Type B pancreatic cell (in vitro differentiated cells): ENCODE measurements at places on chromosomes 13 and 19. TPM values are rescaled to one million over a fixed set of nuclear protein-coding genes. Genes with fewer than 3 reads are reported as not detected.
A peak's percentile ranks its signal among the peaks of the same experiment; 100 is the strongest.

GMIP gene
- 15.3 and 15.9 TPM in 2 replicates for total RNA-seq

RASAL3 gene
- total RNA-seq: not detected in 2 replicates

PPM1N gene
- 0.48 TPM in 1 of 2 replicates, not detected in the other for total RNA-seq

COL4A2 gene
- total RNA-seq: 38.6 and 145 TPM in 2 replicates

NMRK2 gene
- total RNA-seq: 0.65 TPM in 1 of 2 replicates, not detected in the other

FOSB gene
- total RNA-seq: 28.4 and 178 TPM in 2 replicates

KLHL1 gene
- 0.14 TPM in 2 replicates for total RNA-seq

MIDN gene
- total RNA-seq: 122 and 127 TPM in 2 replicates

KLK2 gene
- total RNA-seq: 0.43 TPM in 1 of 2 replicates, not detected in the other

FPR3 gene
- not detected in 2 replicates for total RNA-seq

PABPC3 gene
- total RNA-seq: 0.17 and 0.29 TPM in 2 replicates

CGB3 gene
- 6.1 TPM in 1 of 2 replicates, not detected in the other for total RNA-seq

ATP4A gene
- 1.3 and 16.8 TPM in 2 replicates for total RNA-seq

CEBPG gene
- total RNA-seq: 28.7 and 30.1 TPM in 2 replicates

CLN5 gene
- total RNA-seq: 24.9 and 25.6 TPM in 2 replicates

- DNase-seq: no peak
Observed at GRCh38 chr19:53971673-53972072, 8.9 kb downstream of the CACNG8 start.

GRCh38 chr13:110490009-110490770 is 71.3 kb downstream of the RAB20 start:
- no peak for DNase-seq

DNA sequence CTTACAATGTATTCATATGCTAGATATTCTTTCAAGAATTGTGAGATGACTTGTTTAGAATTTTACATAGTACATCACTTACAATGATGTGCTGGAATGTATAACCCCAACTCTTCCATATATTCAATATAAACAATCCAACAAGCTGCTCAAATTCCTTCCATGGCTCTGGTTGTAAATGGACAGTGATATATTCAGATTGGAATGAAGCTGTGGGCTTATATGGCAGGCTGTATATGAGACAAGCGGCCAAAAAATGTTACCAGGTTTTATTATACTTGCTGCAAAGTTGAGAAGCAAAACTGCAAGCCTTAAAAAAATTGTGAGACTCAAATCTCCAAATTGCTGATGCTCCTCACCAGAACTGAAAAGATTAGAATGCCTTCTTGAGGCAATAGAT is 83.6 kb upstream of the KLF12 start:
- DNase-seq: no peak

DNA sequence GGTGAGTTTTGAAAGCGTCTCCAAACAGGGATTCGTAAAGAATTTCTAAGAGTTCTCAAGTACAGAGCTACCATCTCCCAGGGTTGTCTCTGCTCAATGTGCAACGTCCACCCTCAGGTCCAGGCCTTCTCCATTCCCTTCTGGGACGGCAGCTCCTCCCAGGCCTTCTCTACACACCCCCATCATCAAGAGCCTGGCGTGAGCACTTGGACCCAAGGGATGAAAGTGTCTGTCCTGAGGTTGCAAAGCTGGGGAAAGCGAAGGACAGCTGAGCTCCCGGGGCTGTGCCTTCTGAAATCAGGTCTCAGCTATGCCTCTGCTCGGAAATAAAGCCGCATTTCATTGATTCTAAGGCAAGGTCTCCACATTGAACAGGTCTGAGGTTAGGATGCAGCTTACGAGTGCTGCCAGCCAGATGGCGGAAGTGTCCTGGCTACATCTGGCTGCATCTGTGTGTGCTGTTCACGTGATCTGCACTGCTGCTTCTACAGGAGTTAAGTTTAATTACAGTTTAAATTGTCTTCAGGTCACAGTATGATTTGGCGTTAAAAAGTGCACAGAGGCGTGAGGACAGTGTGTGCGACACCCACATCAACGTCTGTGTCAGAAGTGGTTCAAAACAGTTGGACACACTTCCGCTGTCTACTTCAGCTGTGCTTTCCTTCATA is 27.0 kb upstream of the MIER2 start:
- DNase-seq: peak; percentile 43

DNA sequence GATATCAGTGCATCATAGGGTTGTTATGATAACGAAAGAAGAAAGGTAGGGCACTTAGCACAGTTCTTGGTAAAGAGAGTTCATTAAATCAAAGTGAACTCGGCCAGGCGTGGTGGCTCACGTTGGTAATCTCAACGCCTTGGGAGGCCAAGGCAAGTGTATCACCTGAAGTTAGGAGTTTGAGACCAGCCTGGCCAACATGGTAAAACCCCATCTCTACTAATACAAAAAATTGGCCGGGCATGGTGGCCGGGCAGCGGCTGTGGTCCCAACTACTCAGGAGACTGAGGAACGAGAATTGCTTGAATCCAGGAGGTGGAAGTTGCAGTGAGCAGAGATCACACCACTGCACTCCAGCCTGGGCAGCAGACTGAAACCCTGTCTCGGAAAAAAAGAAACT is 19.1 kb downstream of the PSPC1 start:
- DNase-seq: no peak

DNA sequence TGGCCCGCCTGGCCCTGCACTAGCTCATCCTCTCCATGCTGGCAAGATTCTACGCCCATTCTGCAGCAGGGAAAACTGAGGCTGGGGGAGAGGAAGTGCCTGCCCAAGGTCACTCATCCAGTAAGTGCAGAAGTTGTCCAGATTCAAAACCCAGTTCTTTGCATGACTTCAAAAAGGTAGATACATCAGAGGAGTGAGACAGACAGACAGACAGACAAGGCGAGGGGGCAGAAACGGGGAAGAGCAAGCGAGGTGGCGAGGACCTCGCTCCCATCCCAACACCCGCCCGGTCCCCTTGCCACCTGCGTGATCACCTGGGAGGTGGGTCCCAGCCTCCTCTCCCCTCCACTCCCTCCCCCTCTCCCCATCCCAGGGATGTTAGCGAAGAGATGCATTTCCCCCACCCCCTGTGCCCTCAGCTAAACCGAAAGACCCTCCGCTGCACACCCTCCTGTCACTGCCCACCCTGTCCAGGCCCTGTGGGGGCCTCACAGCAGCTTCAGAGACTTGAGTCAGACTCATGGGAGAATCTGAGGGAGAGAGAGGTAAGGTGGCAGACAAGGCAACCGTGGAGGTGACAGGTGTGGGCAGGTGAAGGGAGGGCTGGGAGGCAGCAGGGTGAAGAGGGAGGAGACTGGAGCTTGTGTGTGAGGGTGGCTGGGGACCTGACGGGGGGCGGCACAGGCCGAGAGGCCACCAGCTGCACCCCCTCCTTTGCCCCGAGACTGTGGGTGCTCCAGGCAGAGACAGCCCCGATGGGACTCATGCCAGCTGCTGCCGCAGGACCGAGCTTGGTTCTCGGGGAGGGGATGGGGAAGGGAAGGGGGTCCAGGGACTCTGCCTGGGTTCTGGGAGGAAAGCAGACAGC is 18.9 kb downstream of the LRRC4B start:
- no peak for DNase-seq

DNA sequence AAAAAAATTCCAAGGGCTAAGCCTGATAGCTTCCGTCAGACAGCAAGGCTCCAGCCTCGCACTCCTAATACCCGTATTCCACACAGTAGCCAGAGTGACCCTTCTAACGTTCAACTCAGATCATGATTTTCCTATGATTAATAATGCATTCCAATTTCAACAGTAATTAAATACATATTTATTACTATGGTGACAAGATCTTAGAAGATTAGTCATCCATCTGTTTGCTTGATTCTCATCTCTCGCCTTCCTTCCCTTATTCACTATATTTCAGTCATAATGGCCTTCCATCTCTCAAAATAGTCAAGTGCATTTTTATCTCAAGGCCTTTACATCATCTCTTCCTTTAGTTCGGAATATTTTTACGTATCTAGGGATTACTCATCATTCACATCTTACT is 621.2 kb upstream of the SPRY2 start:
- DNase-seq: no peak

GRCh38 chr19:27972291-27973040 is 1240.5 kb downstream of the UQCRFS1 start:
- DNase-seq: no peak

DNA sequence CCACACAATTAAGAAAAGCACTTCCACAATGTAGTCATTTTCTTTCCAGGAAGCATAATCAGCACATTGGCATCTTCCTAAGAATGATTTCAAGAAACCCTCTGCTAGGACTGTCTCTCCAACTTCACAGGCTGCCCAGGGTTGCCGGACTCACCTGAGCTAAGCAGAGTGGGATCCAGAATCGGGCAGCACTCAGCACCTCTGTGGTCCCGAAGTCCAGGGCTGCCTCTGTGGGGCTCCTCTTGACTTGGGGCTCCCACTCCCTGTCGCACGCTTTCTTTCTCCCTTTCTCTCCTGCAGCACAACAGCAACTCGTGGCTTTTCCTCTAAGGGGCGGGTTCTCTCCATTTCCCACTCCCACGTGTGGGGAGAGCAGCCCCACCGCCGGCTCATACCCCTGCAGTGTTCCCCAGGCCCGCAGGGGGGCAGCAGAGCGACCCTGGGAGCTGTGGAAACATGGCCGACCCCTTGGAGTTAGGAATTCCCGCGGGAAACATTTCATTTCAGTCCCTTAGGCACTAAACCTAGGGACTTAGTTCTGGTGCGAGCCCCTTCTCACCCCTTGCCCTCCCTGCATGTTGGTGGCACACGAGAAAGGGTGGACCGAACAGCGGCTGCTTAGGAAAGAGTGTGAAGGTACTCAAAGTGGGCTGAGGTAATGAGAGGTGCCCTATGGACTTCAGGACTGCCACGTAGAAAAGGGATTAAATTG is at the start of gene TMEM272:
Gene TMEM272, minus strand, starts transcription at position 316 of the 712 bp plus-strand sequence. CDS start 6,647 bp downstream, outside the sequence.
- peak; percentile 79 for DNase-seq

GRCh38 chr13:91346850-91347201 is 661 bp upstream of the MIR17HG start:
- no peak for DNase-seq

- no peak for DNase-seq
Observed at GRCh38 chr13:76983676-76984075, 8.2 kb upstream of the CLN5 start.

DNA sequence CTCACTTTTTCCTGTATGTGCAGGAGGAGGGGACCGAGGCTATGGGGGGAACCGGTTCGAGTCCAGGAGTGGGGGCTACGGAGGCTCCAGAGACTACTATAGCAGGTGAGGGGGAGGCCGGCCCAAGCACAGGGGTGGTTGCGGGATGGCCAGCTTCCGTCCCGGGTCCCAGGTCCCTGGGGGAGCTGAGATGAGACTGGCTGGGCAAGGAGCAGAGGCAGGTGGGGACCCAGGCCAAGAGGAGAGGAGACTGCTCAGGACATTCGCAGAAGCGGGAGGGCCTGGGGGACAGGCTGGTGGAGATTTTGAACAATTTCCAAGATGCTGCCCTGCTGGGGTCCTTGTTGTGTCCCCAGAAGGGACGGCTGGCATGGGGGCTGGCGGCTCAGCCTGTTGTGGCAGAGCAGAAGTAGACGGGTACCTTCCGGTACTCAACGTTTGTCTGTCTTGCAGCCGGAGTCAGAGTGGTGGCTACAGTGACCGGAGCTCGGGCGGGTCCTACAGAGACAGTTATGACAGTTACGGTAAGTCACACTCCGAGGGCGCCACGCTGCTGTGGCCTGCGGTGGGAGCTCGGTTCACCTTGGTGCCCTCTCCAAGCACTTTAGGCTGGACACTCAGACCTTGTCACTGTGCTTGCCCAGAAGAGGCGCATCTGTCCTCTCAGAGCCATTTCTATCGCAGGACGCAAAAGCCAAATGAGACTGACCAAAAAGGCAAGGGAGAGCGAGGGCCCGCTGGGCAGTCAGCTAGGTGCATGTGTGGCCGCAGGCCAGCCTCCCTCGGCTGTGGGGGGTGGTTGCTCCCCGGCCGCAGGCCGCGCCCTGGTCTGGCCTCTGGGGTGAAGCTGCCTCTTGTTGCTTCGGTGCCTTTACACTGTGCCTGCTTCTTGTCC is 2.6 kb downstream of the CIRBP start:
- no peak for DNase-seq

GRCh38 chr13:59621773-59622172 is 542.0 kb downstream of the DIAPH3 start:
- DNase-seq: no peak

GRCh38 chr13:98771838-98772611 is 19.6 kb upstream of the SLC15A1 start:
- no peak for DNase-seq

DNA sequence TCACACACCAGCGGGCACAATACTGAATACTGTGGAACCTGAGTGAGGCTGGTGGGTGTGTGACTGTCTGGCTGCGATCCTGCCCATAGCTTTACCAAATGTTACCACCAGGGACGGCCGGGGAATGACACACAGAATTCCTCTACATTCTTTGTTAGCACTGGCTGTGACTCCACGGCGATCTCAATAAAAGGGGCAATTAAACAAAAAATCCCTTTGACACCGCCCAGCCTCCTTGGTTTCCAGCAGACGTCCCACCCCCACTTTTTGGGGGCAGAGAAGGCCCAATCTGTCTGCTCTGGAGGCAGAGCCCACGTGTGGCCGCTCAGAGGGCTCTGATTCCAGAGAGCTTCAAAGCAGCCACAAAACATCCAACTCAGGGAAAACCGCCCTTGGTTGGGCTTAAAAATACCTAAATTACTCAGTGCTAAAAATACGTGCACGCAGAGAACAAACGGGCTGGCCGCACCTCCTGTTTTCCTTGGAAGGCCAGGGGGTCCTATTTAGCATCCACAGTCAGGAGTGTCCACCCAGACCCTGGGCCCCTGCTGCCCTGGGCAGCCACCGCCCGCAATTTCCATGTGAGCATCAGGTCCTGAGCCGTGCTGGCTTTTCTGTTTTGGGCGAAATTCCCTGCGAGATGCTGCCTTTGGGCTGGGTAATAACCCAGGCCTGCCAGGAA is 47.8 kb downstream of the GADD45B start:
- no peak for DNase-seq

- DNase-seq: no peak
Observed at GRCh38 chr19:14050512-14050911, 11.4 kb downstream of the PALM3 start.

GRCh38 chr19:55082020-55082851 is 6.6 kb downstream of the EPS8L1 start:
- DNase-seq: no peak

- DNase-seq: no peak
Observed at GRCh38 chr19:28012361-28012760, 1200.6 kb downstream of the UQCRFS1 start.

DNA sequence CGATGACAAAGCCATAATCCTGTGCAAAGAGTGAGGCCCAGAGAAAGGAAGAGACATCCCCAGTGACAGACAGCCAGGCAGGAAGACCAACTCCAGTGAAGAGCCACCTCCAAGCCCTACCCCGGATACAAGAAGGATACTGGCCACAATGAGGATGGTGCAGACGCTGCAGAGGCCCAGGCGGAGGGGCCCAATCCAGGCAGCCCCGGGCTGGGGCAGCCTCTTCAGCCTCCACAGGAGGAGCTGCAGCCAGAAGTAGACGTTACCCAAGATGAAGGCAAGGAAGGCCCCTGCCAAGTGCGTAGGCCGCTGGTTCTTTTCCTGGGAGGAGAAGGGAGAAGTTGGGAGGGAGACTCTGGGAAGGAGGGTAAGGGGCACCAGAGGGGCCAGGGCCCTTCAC is 8.5 kb downstream of the TMEM150B start:
- DNase-seq: no peak
